ENCODE measurements at places on chromosomes 1 and 21.

DNA sequence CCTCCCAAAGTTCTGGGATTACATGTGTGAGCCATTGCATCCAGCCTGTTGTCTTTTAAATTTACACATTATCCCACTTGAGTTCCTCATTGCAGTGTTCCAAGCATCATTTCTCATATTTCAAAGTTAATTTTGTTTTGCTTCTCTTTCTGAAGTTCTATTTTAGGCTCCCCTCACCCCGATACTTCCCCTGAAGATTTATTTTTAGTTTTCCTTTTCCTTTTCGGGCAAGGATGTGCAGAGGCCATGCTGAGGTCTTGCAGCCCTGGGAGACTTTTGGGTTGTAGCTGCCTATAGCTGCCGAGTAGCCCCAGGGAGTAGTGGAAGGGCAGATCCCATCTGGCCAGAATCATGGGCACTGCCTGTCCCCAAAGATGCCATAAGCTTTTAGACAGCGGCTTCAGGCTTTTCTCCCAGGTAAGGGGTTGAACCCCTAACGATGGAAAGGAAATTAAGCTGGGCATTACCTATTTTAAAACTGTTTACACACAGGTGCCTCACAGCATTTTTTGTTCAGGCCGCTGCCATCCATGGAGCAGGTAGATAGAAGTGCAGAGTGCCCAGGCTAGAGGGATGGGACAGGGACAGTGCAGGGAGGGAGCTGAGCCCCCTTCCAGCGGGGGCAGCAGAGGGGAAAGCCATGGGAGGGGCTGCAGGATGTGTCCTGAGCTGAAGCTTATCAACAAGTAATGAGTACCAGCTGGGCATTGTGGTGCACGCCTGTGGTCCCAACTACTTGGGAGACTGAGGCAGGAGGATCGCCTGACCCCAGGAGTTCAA, 15.9 kb downstream of the PSEN2 start:
- DNase-seq, result no peak

GRCh38 chr1:93525431-93525830, 77.5 kb downstream of the FNBP1L start:
- no peak for DNase-seq

- no peak for DNase-seq
Measured at GRCh38 chr1:14661222-14661621, 62.7 kb downstream of the KAZN start.

GRCh38 chr1:213171711-213172110, 120.7 kb downstream of the RPS6KC1 start:
- DNase-seq, result no peak
